Stimulated activated CD4-positive, alpha-beta T cell treated with anti-CD3 and anti-CD28 coated beads, TNF-alpha, amount 100 ng/mL, for 1 hour (primary cell): ENCODE measurements at places on chromosomes 6 and 20.
A peak's percentile ranks its signal among the peaks of the same experiment; 100 is the strongest.

- no peak for DNase-seq
Measured at GRCh38 chr6:73349311-73349710, 4.8 kb downstream of the DPPA5 start.

DNA sequence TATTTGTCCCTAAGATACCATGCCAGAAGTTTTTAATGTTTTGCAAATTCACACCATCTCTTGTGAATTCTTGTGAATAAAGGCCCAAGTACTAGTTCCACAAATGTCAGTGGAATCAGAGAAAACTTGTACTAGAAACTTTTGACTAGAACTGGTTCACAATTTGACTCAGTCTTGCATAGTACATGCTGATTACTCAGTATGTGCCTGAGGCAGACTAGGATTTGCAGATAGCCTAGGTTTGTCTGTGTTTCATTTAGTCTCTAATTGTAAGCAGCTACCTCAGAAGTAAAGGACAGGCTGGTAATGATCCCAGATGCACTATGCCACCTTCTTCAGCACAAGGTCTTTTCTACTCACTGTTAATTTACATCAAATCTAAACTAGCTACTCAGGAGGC, 34.2 kb upstream of the GSTA4 start:
- DNase-seq: no peak

- DNase-seq: no peak
Measured at GRCh38 chr6:163346497-163346961, 68.0 kb upstream of the QKI start.

DNA sequence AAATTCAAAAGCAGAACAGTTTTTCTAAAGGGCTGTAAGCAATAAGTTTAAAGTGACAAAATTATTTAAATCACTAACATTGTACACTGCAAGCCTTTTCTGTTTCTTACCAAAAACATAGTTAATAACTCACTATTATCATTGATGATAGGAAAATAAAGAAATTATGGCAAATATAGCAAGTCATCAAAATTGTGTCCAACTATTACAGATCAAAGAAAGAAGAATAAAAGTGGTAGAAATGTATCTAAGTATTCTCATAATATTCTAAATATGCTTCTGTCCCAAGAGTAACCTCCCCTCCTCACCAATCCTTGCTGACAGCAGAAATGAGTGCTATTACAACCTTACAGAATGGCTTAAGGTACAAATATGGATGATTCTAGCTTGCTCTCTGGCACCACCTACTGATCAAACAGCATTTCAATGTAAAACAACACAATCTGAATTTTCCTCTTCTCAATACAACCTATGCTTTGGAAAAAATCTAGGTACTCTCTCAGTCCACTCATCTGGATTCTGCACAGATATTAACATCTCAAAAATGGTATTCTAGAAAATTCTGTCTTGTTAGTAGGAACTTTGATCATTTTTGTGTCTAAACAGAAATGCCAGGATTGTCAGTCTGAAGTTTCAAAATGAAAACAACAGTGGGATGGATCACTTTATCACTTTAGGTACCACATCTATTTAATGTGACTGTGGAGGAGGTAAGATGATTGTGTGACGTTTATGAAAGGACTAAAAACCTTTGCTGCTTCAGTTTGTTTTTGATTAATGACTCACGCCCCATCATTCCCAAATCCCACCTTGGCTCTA, 40.9 kb downstream of the ZFP64 start:
- DNase-seq: no peak

GRCh38 chr6:23797041-23797440, 329.0 kb upstream of the NRSN1 start:
- no peak for DNase-seq

GRCh38 chr6:134819863-134820800, 129.8 kb downstream of the ALDH8A1 start:
- DNase-seq: no peak

GRCh38 chr6:19368511-19368910, 468.7 kb upstream of the ID4 start:
- no peak for DNase-seq

GRCh38 chr6:101777646-101778045, 384.1 kb downstream of the GRIK2 start:
- DNase-seq: no peak

- DNase-seq: no peak
Measured at GRCh38 chr20:4978050-4978918, 23.0 kb downstream of the SLC23A2 start.

DNA sequence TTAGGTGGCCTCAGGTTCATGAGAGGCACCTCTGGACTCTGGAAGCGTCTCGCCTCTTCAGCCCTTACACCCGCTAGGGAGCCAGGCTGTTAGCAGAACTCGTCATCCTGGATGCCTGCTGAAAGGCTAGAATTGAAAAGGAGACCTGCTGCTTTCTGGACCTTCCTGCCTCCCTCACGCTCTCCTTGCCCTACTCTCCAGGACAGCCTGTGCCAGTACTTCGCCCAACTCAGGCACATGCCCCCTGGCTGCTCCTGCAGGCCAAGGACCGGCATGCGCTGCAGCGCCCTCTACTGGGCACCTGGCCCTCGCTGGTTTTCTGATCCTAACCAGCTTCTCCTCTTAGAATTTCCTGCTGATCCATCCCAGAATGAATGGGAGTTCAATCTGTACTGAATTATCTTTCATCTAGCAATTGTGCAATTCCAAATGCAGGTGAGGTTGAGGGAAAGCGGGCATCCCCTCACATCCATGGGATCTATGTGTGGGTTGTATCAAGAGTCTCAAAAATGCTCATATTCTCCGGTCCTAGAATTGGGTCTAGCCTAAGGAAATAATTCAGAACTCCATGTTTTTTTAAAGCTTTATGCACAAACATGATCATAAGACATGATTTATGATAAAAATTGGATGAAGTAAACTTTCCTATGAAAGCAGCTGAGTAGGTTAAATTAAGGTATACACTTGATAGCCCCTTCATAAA, 78.0 kb downstream of the PTPN1 start:
- peak; percentile 50 for DNase-seq

DNA sequence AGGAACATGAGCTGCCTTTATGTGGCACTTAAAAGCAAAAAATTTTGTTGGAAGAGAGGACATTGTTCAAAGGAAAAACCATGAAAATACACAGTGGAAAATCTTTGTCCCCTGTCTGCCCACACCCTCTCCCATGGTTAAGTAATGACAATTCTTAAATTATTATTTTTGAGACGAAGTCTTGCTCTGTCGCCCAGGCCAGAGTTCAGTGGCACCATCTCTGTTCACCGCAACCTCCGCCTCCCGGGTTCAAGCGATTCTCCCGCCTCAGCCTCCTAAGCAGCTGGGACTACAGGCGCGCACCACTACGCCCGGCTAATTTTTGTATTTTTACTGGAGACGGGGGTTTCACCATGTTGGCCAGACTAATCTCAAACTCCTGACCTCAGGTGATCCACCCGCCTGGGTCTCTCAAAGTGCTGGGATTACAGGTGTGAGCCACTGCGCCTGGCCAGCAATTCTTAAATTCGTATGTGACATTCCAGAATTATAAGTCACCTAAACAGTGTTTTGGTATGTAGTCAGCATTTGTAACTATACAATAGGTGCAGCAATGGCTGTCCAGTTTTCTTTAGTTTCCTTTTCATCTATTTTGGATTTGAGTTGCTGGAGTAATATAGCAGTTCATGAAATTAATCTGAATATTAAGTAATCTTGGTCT, 636 bp upstream of the SSR1 start:
- no peak for DNase-seq

- DNase-seq: no peak
Measured at GRCh38 chr6:54020334-54020733, 90.9 kb upstream of the MLIP start.

DNA sequence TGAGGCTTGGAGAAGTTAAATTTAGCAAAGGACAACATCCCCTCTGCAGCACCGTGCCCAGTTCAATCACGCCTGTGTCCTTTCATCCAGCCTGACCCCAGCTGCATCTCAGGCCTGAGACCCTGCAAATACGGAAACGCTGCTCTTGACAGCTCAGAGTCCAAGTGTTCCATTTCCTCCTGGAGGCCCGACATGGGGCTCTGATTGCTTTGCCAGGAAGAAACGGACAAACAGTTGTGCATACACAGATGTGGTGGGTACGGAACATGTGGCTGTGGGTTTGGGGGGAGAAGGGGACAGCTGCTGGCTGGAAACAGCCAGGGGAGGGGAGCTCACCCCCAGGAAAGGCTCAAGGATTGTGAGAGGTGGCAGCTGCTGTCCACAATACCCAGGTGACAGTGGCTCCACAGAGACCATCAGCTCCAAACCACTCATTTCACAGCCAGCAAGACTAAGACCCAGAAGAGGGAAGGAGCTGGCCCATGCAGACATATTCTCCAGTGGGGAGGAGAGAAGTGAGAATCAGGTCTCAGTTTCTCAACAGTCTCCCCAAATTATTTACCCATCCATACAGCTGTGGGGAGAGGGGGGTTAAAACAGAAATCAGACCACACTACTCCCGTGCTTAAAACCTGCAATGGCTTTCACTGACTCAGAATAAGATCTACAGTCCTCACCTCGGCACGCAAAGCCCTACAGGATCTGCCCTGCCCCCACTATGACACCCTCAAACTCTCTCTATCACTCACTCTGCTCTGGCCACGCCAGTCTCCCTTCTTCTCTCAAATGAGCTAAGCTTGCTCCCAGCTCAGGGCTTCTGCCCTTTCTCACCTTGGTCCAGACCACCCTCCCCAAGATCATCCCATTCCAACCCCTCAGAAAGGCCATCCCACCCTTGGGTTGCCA, 89.1 kb downstream of the PREX1 start:
- no peak for DNase-seq

- no peak for DNase-seq
Measured at GRCh38 chr20:13291157-13291556, 70.1 kb downstream of the ISM1 start.
